ENCODE measurements at places on chromosomes 7 and 10.

- DNase-seq, result no peak
Observed at GRCh38 chr7:149527414-149527813, 29.8 kb upstream of the ZNF746 start.

- no peak for DNase-seq
Observed at GRCh38 chr7:72190146-72190545, 222.0 kb downstream of the CALN1 start.

GRCh38 chr7:137820677-137821420, 25.9 kb downstream of the DGKI start:
- no peak for DNase-seq

GRCh38 chr10:17805921-17806577, 3.1 kb upstream of the MRC1 start:
- no peak for DNase-seq

DNA sequence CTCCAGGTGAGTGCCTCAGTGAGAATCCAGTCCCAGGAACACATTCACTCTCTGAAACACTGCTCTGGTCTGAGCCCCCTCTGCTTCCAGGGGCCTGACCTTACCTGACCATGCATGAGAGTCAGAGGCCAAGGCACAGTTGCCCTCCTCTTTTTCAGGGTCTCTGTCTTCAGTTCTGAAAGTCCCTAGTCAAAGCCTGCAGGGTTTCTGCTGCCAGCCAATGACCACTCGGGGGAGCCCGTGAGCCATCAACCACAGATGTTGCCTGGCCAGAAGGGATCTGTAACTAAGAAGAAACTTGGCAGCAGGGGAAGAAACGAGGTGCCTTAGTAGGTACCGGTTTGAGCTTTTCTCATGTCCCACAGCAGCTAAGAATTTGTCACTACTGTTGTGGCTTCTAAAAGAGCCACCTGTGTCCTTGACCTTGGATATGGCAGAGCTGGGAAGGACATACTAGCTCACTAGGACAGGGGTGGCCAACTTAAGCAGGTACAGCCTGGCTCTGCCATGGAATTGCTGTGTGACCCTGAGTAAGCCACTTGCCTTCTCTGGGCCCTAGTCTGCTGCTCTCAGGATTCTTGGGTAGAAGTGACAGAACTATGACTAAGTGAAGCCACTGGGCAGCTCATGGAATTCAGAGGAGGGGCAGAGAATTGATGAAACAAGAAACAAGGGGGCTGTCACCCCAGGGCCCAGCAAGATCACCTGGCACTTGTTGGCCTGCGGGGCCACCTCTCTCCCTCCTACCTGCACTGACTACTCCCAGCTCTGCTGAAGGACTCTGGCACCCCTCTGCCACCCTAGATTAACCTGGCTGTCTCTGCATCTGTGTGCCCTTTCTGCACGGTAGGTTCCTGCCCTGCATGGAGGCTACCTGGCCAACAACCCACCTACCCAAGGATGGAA, 83.8 kb upstream of the GPR26 start:
- DNase-seq, result peak; percentile 51

- no peak for DNase-seq
Observed at GRCh38 chr10:99410146-99410545, 20.3 kb downstream of the GOT1 start.

DNA sequence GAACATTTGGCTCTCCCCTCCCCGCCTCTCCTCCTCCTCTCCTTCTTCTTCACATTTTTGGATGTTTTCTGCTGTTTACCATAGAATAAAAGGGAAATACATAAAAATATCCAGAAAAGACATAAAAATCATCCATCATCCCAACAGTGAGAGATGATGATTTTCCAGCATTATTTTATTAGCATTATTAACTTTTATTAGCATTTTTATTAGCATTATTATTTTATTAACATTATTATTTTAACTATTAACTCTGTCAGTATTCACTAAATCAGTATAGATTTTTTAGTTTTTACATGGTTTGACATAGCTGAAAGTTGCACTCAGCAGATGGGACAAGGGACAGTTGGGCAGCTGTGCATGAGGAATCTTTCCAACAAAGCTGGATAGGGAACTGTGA, 16.2 kb upstream of the SLC35B4 start:
- DNase-seq, result no peak

DNA sequence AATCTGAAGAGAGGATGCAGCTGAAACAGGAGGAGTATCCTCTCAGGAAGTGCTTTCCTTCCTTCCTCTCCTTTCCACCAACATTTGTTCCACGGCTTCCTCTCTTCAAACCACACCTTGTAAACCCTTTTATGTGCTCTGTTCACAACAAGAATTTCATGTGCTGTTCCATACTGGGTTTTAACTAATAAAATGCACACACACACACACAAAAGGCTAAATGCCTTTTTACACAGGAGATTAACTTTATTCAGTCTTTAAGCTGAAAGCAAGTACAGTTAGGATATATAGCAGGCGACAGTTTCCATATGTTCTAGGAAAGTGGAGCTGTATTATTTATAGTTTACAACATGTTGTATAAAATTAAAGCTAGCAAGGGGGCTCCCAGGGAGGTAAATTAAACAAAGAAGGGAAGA, 106.7 kb downstream of the REEP3 start:
- DNase-seq, result no peak

GRCh38 chr7:44381494-44382220, 56.3 kb upstream of the CAMK2B start:
- DNase-seq, result no peak

DNA sequence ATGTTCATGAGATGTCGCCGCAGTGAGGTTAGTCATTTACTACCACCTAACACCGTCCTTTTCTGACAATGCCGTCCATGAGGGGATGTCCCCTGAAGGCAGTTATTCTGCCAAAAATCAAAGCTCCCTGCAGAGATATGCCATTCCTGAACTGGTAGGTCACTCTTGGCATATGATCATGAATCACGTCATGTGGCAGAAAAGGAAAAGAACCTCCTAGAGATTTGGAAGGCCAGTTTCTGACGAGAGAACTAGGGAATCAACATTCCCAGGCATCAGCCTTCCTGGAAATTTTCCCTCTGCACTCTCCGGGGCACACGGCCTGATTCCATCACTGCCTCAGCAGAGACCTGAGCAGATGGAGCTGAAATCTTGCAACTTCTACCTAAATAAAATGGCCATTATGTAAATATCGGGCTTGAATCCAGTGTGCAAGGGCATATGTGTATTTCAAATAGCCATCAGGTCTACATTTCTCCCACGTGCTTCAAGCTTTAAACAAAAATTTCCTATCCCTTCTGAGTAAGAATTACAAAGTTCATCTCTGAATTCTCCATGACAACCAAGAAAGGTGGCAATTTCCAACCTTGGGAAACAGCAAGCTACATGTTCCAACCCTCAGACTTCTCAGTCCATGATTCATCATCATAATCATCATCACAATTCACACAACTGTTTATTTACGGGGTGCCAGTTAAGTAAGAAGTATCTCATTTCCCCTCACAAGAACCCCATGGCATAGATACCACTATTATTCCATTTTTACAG, 46.5 kb downstream of the AMPH start:
- DNase-seq, result no peak

DNA sequence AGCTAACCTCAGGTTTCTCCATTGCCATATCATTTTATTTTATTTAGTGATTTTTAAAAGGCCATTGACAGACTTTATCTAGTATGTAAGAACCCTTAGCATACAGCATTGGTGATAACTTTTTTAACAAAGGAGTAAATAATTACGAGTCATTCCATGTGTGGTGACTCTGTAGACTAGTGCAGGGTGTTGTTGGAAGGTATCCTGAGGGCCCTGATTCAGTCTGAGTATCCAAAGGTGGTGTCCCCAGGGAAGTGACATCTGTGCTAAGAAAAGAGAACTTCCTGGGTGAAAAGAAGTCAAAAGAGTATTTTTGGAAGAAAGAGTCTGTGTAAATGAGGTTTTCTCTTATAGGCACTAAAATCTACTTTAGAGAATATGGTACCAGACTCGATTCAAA, 308.4 kb downstream of the C7orf25 start:
- no peak for DNase-seq

- DNase-seq, result no peak
Observed at GRCh38 chr10:122376364-122376961, 2.0 kb downstream of the PLEKHA1 start.

DNA sequence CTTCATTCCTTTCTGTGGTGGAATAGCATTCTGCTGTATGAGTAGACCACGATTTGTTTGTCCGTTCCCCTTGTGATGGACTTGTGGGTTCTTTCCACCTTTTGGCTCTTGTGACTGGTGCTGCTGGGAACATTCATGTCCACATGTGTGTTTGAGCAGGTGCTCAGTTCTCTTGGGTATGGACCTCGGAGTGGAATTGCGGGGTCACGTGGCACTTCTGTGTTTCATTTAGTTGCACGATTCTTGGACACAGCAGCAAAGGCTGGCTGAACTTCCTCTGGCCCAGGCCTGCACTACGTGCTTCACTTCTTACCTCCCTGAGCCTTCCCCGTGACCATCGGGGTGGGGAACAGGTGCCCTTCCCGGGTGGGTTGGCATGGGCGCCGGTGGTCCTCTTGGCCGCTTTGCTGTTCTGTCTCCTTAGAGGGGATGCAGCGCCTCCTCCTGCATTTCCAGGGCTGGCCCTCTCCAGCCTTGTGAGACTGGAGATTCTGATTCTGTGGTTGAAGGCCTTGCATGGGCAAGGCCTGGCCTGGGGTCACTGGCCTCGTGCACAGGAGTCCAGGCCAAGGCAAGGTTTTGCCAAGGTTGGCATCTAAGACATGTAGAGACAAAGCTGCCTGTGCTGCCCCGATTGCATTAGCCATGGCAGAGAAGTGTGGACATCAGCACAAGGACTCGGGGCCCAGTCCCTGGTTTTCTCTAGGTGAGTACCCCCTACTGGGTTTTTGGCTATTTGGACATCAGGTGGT, 25.1 kb downstream of the DOCK1 start:
- DNase-seq, result no peak

DNA sequence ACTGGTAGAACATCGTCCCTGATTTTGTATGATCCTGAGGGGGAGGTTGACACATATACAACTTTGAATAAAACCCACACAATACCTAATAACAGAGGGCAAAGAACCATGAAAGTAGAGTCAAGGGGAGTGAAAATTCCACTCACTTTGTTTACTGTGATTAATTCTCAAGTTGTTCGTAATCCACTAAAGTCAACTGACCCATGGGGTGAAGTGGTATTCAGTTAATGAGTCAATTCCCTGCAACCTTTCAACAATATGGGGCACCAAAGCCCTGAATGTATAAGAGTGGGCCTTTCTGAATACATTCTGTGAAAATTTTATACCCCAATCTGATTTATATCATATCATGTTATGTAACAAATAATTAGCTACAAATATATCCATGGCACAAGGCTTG, 39.0 kb upstream of the C10orf67 start:
- DNase-seq, result no peak

GRCh38 chr7:148983200-148984146, 44.8 kb downstream of the PDIA4 start:
- DNase-seq, result peak; percentile 83

GRCh38 chr10:77332256-77332655, 305.4 kb downstream of the KCNMA1 start:
- DNase-seq, result no peak
